ENCODE measurements at places on chromosomes 2 and 18.

DNA sequence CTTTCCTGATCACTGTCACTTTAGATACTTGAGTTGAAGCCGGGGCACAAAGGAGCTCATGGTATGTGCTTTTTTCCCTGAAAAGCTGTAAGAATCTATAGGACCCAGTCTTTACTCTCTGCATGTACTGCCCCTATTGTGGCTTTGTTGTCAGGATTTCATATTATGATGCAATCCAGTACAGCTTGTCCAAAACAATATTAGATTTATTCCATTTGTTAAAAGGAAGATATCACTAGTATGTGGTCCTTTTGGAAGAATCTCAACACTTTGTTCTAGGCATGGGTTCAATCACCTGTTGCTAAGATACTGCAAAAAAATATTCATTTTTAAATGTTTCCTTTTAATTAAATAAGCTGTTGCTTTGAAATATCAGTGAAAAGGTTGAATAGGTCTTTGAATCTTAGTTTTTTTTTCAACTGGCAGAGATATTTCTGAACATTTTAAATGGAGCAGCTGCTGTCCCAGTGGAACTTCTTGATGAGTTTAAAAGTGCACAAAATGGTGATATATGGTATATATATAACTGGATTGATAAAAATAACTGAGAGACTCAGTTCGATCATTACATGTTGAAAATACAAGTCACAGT lies 256.6 kb upstream of the NT5C1B start:
- no peak for DNase-seq

GRCh38 chr2:31886700-31887099 lies 124.1 kb downstream of the MEMO1 start:
- DNase-seq = no peak

DNA sequence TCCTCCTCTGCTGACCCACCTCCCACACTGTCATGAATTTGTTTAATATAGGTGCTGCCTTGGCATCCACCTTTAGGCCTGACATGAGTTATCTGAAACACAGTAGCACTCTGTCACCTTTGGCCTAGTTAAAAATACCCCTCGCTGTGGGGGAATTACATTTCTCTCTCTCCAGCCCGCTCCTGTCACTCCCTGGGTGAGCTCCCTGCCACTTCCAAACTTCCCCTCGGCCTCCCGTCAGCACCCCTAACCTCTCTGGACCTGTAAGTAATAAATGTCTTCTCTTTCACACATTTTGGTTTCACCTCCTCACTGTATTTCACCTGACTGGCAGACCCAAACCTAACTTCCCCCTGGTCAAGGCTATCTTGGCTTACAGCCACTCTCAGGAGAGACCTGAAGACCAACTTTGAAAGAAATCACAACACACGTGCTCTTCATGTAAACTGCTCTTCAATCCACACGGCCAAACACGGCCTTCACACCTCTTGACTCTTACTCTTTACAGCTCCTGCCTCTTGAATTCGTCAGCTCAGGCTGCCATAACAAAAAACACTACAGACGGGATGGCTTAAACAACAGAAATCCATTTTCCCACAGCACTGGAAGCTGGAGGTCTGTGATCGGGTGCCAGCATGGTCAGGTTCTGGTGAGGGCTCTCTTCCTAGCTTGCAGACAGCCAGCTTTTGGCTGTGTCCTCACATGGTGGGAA lies 28.3 kb downstream of the REEP1 start:
- no peak for DNase-seq

DNA sequence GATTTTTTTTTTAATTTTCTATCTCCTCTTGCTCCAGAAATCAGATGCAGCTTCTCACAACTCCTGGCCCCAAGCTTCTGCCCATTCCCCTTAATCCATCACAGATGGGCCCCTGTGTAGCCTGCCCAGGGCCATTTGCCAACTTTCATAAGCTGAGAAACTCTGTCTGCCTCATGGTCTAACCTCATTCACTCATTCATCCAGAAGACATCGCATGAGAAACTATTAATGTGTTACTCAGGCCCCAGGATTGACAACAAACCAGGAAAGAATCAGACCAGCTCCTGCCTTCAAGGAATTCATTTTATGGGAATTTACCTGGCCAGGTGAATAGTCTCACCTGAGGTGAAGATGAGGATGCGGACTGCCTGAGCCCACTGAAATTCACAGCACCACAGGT lies 35.0 kb downstream of the SLC14A2 start:
- DNase-seq = no peak

DNA sequence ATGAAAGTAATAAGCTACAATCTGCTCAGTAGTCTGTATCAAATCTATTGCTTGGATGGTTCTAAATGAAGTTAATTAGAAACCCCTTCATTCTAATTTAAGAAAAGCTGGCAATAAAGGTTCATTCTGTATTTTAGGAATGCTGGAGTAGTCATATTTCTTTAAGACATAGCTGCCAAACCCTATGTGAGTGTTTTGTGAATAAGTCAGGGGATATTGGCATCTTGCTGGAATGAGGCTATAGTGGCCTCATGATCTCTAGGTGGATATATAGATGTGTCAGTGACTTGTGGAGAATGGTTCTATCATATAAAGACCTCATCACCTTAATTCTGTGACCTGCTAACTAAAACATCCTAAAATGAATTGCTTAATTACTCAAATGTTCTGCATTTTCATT lies 196.3 kb downstream of the PDE1A start:
- DNase-seq = no peak

DNA sequence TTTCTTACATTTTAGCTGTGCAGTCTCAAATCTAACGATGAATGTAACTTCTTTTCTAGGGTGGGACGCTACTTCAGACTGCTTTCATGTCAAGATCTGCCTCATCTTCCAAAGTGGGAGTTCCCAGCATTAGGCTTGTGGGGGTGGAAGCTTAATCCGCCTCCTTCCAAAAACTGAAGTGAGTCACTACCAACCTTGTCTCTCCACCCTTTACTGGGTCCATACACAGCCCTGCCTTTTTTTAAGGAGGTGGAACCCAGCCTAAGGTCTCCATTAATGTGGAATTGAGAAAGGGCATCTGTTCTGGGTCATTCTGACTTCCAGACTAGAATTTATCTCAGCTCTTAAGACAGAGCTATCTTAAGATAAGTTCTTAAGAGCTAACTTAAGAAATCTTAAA lies 42.0 kb upstream of the NFE2L2 start:
- DNase-seq = no peak

DNA sequence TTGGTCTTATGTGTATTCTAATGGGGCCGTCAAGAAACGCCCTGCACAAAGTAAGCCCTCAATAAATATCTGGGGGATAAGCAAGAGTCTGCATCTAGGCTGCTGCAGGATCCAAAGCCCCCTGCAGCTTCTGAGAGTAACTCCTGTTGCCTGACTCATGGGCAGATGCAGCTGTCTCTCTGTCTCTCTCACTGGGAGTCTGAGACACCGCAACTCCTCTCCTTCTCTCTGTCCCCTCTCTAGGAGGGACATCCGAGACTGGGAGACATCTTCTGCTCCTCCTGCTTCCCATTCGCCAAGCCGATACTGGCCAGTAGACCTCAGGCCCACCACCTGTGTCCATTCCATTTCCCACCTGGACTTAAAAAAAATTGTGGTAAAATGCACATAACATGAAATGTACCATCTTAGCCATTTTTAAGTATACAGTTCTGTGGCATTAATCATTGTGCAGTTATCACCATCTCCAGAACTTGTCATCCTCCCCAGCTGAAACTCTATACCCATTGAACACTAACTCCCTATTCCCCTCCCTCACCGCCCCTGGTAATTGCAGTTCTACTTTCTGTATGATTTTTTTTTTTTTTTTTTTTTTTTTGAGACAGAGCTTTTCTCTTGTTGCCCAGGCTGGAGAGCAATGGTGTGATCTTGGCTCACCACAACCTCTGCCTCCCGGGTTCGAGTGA lies 20.1 kb downstream of the DYSF start:
- no peak for DNase-seq

GRCh38 chr2:95042472-95043271 lies 17.2 kb downstream of the MAL start:
- DNase-seq = no peak

All from Ammon's horn (tissue), 1 donor.